ENCODE measurements at places on chromosomes 16 and 17.
A peak's percentile ranks its signal among the peaks of the same experiment; 100 is the strongest.

DNA sequence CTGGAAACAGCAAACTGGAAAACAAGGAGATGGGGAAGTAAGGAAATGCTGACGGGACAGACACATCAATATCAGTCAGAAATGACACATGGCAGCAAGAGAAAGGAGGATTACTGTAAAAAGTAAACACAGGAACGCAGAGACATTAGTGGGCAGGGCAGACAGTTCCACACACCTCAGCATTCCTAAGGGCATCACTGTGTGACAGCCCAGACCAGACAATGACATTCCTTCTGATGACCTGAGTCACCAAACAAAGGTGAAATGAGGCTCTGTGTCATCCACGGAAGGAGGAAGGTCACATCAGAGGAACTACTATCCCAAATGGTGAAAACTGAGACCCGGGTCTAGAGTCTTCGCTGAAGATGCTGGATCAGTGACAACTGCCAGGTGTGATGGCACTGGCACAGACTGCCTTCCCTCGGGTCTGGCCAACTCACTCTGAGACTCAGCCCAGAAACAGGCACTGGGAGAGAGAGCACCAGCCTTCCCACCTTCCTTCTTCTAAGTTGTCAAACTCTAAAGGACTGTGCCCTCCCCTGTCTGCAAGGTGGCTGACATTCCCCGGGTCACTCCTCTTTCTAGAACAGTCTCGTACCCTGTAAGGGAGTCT, 36.7 kb downstream of the TK2 start:
- DNase-seq, result no peak

- no peak for DNase-seq
These were observed 134.1 kb downstream of the SOX9 start for GRCh38 chr17:72254808-72255449.

DNA sequence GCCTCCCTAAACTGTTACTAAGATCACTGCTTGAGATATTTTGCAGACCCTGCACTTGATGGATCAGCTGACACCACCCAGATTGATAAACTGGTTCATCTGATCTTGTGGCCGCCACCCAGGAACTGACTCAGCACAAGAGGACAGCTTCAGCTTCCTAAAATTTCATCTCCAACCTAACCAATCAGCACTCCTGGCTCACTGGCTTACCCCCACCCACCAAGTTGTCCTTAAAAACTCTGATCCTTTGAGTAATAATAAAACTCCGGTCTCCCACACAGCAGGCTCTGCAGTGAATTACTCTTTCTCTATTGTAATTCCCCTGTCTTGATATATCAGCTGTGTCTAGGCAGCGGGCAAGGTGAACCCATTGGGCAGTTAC, 174.8 kb downstream of the UTP18 start:
- DNase-seq, result no peak

DNA sequence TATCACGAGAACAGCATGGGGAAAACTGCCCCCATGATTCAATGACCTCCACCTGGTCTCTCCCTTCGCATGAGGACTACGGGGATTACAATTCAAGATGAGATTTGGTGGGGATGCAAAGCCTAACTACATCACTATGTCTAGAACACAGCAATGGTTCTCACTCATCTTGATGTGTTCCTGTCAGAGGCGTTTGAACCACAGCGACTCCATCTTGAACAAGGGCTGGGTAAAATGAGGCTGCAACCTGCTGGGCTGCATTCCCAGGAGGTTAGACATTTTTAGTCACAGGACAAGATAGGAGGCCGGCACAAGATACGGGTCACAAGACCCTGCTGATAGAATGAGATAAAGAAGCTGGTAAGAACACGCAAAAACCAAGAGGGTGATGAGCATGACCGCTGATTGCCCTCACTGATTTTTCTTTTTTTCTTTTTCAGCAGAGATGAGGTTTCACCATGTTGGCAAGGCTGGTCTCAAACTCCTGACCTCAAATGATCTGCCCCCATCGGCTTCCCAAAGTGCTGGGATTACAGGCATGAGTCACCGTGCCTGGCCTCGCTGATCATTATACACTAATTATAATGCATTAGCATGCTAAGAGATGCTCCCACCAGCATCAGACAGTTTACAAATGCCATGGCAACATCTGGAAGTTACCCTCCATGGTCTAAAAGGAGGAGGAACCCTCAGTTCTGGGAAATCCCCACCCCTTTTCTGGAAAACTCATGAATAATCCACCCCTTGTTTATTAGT, 3.0 kb upstream of the PPY start:
- DNase-seq, result no peak

- no peak for DNase-seq
These were observed 8.5 kb upstream of the CES3 start for GRCh38 chr16:66952430-66953110.

- peak; percentile 17 for DNase-seq
These were observed 74.3 kb downstream of the MMD start for GRCh38 chr17:55347341-55347740.

GRCh38 chr17:80969030-80969673, 22.5 kb upstream of the CHMP6 start:
- no peak for DNase-seq

DNA sequence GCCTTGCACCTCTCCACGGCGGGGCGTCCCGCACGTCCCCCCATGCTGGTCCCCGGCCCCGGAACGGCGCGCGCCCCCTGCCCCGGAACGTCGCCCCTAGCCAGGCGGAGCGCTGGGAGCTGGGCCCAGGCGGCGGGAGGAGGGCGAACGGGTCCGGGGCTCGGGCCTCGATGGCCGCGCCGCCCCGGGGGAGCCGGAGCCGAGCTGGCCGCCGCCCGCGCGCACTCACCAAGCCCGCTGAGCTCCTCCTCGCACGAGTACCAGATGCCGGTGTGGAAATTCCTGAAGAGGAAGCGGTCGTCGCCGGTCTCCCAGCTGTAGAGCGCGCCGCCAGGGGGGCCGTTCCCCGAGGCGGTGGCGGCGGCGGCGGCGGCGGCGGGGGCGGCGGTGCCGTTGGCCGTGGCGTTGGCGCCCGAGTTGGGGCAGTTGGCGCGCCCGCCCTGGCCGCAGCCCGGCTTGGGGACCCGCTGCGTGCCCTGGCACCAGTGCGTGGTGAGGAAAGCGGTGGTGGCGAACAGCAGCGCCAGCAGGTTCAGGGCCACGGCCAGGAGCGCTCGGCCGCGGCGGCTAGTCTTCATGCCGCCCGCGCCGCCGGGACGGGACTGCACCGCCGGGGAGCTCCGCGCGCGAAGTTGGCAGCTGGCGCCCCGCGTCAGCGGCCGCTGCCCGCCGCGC, 530 bp downstream of the GSG1L start:
- peak; percentile 63 for DNase-seq

DNA sequence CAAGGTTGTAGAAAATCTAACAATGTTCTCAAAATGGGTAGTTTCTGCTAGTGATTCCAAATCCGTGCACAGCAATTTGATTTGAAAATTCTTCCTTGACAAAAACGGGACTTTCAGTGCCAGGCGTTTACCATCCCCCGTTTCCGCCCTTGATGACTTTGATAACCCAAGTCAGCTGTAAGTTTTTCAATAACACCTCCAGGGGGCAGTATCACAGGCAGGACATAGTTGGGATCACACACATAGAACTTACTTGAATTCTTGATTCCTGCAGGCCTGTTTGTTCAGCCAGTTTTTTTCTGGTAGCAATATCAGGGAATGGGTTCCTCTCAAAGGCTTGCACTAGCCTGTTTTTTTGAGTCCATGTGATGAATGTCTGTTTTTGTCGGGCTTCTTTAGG, 5.6 kb downstream of the DUXB start:
- DNase-seq, result peak; percentile 8

- DNase-seq, result no peak
These were observed 8.8 kb upstream of the GFAP start for GRCh38 chr17:44924107-44924544.

DNA sequence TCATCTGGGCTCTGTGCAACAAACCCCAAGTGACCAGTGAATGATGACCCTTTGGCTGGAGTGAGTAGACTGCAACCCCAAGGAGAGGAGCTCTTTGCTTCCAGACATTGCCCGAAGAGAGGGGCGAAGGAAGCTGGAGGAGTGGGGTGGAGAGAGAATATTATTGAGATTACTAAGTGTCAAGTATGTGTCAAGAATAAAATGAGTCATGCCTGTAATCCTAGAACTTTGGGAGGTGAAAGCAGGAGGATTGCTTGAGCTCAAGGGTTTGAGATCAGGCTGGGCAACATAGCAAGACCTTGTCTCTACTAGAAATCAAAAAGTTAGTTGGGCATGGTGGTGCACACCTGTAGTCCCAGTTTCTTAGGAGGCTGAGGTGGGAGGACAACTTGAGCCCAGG, 142.0 kb upstream of the CCL2 start:
- DNase-seq, result peak; percentile 23

DNA sequence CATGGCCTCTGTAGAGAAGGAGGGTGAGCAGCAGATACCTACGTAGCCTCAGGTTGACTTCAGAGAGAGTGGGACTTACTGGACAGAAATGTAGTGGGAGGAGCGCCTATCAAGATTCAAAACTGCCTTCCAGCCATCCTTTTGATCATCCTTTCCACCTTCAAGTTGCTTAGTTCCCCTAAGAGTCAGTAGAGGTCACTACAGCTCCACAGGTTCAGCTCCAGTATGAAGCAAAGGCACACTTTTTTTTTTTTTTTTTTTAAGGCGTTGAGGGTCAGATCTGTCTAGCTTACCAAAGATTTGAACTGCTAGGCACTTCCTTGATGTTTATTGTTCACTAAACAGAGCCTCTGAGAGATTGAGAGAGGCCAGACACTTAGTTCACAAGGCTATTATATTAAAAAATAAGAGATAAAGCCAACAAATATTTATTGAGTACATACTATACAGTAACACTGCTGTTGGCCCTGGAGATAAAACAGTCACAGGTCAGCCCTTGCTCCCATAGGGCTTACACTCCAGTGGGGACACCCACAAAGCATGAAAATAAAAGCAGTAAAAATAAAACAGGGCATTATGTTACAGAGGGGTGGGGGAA, 3.1 kb downstream of the RNF227 start:
- DNase-seq, result no peak

DNA sequence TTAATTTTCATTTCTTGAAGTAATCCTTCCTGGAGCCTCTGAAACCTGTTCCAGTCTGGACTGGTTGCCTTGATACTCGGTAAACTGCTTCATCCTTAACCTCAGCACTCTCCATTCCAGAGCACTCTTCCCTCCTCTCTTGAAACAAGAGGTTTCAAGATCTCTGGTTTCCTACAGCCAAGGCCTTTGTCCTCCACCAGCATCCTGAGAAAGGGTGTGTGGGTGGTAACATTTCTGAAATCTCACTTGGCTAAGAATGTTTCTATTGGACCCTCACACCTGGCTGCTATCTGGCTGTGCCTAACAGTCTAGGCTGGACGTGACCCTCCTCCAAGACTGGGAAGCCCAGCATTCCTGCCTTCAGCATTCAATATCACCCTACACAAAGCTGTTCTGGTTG, 99.7 kb downstream of the CYTH1 start:
- no peak for DNase-seq

DNA sequence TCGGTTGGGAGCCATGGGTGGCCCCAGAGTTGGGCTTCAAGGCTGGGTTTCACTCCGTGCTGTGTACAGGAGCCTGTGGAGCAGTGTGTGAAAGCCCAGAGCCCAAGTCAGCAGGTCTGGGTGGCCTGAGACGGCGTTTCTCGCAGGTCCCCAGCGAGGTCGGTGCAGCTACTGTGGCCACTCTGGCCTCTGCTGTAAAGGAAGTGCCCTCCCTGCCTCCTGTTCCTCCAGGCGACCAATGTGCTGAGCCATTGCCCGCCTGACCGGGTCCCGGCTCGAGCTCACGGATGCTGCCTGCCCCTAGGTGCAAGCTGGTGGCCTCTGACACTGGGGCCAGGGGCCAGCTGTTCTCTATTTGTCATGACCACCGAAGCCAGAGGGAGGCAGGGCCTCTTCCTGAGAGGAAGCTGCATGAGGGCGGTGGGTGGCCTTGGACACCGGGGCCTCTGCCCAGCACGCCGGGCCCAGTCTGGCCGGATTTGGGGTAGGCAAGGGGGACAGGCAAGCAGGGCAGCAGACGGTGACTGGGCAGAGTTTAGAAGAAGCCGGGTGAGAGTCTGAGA, 170.9 kb downstream of the IRF8 start:
- DNase-seq, result no peak

- no peak for DNase-seq
These were observed 8.9 kb upstream of the CIITA start for GRCh38 chr16:10868104-10868595.

DNA sequence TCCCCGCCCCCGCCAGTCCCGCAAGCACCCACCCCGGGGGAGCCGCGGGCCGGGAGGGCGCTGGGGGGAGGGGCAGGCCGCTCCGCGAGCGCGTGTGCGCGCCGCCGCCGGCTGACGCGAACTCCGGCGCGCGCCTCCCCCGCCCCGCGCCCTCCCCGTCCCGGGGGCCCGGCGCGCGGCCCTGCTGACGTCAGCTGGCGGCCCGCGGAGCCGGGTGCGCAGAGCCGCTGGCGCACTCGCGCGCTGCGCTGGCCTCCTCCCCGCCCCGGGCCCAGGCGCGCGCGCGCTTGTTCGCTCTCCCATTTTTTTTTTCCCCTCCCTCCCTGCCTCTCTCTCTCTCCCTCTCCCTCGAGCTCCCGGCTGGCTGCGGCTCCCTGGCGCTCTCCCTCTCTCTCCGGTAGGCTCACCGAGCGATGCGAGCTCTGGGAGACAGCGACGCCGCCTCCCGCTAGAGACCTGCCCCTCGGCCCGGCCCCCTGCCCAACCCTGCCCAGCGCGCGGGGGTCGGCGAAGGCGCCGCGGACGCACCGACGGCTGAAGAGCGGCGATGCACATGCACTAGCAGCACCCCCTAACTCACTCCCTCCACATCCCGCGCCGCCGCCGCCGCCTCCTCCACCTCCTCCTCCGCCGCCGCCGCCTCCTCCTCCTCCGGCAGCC, at the start of gene GNAO1:
TSS of gene GNAO1 (plus strand) at position 334 of the 660 bp plus-strand sequence. CDS start 747 bp downstream, outside the sequence.
- peak; percentile 82 for DNase-seq

GRCh38 chr16:19179546-19180490, 11.8 kb downstream of the SYT17 start:
- peak; percentile 69 for DNase-seq

- peak; percentile 79 for DNase-seq
These were observed at the start of gene IFI35 for GRCh38 chr17:43006639-43007551. Gene IFI35 (plus strand): TSS chr17:43006784. CDS start chr17:43006948, 164 bp downstream.

- DNase-seq, result no peak
These were observed 19.7 kb downstream of the CYB5B start for GRCh38 chr16:69443927-69444631.

DNA sequence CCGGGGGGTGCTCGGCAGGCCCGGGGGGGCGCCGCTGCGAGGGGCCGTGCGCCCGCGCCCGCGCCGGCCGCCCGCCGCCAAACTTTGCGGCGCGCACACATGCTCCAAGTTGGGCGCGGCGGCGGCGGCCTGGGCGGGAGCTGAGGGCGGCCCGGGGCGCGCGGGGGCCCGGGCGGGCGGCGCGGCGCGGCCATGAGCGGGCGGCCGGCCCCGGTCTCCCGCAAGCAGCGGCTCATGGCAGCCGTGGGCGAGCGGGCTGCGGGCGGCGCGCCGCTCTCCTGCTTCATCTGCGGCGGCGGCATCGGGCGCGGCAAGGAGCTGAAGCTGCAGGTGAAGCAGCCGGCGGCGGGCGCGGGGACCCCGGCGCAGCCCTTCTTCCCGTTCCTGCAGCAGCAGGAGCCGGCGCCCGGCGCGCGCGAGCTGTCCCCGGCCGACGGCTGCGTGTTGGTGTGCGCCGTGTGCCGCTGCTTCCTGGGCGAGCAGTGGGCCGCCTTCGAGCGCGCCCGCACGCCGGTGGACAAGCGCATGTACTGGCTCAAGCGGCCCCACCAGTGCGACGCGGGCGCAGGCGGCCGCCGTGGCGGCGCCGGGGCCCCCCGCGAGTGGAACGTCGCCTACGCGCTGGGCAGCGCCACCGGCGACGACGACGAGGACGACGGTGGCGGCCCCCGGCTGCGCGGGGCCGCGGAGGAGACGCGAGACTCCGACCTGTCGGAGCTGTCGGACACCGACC, 57.2 kb upstream of the CIBAR2 start:
- no peak for DNase-seq

All from ecto neural progenitor cell (in vitro differentiated cells).